Nephron progenitor cell (in vitro differentiated cells): ENCODE measurements at places on chromosomes 5 and 9.

DNA sequence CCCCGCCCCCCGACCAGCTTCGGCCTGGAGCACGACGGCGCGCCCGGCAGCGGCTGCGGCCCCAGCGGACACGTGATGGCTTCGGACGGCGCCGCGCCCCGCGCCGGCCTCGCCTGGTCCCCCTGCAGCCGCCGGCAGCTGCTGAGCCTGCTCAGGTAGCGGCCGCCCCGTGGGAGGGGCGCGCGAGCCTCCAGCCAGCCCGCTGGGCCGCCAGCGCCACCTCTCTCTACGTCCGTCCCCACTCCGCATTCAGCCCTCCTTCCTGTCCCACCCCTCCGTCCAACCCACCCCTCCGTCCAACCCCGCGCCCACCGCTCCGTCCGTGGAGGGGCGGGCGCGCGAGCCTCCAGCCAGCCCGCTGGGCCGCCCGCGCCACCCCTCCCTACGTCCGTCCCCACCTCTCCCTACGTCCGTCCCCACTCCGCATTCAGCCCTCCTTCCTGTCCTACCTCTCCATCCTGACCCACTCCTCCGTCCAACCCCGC is 6.5 kb downstream of the ADAMTS13 start:
- peak; percentile 72 for DNase-seq

- DNase-seq: no peak
Measured at GRCh38 chr5:113806250-113806649, 292.8 kb downstream of the YTHDC2 start.

DNA sequence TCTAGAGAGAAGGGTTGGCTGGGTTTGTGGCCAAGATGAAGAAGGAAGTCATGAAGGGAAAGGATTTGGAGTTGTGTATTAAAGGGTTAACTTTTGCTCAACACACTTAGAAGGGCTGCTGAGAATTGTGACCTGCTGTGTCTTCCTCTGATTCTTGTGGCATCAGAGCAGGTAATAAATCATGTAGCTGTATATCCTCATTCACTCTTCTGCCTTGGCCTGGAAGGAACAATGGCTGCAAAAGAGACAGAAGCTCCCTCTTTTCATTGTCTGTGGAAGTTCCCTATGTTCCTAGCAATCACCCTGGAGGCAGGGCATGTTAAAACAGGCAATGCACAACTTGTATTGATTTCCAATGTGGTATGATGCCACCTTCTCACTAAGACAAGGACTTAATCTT is 159.1 kb downstream of the LRRC70 start:
- no peak for DNase-seq

GRCh38 chr9:99973455-99973854 is 67.0 kb downstream of the STX17 start:
- DNase-seq: no peak

DNA sequence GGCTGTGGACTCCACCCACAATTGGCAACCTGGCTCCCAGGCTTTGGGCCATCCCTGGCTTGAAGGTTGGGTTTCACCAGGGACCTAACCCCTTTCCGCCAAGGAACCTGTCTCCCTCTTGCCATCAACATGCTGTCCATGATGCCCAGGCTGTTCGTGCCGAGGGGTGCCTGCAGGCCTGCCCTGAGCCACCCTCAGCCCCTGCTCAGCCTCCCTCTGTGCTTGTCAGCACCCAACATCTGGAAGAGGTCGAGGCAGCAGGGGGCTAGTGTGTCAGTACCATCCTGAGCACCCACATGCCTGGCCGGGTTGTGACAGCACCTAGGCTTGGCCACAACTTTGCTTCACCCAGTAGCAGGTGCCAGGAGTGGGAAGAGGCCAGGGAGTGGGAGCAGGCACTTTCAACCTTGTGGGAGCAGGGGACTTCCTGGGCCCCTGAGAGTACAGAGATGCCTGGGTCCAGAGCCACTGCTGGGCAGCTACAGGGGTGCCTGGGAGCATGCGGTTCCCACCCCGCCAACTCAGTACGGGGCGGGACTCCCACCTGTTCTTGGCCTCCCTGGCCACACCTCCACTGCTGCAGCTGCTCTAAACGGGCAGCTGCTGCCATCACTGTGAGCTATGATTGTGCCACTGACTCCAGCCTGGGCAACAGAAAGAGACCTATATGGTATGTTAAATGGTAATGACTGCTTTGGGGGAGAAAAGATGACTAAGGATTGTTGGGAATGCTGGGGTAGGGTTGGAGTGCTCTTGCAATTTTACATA is 6.3 kb downstream of the PDCD1LG2 start:
- no peak for DNase-seq

GRCh38 chr9:106450549-106450948 is 412.4 kb upstream of the ZNF462 start:
- DNase-seq: no peak

DNA sequence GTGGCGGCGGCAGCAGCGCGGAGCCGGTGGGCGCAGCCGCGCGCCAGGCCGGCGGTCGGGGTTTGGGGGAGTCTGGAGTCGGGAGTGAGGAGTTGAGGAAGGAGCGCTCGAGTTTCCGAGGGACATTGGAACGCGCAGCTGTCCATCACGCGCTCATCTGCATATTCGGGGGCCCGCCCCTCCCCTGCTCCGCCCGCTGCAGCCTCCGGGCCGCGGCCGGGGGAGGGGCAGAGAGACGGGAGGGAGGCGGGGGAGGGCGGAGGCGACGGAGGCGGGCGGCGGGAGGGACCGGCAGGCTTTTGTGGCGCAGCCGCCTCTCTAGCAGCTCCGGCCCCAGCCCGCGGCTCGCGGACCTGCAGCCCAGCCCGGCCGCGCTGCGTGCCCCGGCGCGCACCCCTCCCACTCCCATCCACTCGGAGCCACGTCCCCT is at the start of gene IRX2:
Gene IRX2, minus strand, starts transcription at position 86 of the 430 bp plus-strand sequence. CDS start 264 bp downstream, outside the sequence.
- peak; percentile 92 for DNase-seq

GRCh38 chr5:120413686-120414085 is 50.4 kb upstream of the PRR16 start:
- no peak for DNase-seq
